Stimulated activated CD8-positive, alpha-beta memory T cell treated with anti-CD3 and anti-CD28 coated beads, Interleukin-4, amount 100 ng/mL, for 1 hour (primary cell): ENCODE measurements at places on chromosomes 6 and 20.

DNA sequence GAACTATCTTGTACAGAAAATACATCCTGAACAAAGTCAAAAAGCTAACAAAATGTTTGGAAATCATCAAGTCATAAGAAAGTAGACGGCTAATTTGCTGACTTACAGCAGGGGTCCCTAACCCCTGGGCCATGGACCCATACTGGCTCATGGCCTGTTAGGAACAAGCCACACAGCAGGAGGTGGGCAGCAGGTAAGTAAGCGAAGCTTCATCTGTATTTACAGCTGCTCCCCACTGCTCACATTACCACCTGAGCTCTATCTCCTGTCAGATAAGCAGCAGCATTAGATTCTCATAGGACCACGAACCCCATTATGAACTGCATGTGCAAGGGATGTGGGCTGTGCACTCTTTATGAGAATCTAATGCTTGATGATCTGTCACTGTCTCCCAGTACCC is 115.5 kb downstream of the CDK19 start:
- no peak for DNase-seq

DNA sequence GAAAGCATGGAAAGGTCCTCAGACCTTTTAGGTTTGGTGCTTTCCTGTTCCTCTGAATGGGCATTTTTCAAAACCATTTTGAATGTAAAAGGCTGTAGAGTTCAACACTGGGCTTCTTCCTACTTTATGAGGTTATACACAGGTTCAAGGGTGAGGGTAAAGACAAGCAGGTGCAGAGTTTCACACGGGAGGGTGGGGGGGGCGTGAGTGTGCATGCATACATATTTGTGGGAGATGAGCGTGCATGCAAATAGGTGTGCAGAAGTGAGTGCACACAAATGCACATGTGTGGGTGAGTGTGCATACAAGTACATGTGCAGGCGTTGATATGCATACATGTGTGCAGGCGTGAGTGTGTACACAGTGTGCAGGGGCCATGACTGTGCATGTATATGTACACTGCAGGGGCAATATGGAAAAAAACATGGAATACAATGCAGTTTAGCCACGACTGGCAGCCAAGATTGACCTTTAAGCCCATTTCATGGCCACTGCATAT is 183.1 kb downstream of the GMPR start:
- no peak for DNase-seq

GRCh38 chr6:147194652-147195411 is 9.4 kb upstream of the STXBP5 start:
- no peak for DNase-seq

GRCh38 chr20:58287638-58288037 is 21.9 kb upstream of the RAB22A start:
- DNase-seq = no peak

- DNase-seq = no peak
Observed at GRCh38 chr6:157498817-157499216, 117.8 kb downstream of the ZDHHC14 start.

- no peak for DNase-seq
Observed at GRCh38 chr6:147715035-147715434, 206.5 kb downstream of the SAMD5 start.

DNA sequence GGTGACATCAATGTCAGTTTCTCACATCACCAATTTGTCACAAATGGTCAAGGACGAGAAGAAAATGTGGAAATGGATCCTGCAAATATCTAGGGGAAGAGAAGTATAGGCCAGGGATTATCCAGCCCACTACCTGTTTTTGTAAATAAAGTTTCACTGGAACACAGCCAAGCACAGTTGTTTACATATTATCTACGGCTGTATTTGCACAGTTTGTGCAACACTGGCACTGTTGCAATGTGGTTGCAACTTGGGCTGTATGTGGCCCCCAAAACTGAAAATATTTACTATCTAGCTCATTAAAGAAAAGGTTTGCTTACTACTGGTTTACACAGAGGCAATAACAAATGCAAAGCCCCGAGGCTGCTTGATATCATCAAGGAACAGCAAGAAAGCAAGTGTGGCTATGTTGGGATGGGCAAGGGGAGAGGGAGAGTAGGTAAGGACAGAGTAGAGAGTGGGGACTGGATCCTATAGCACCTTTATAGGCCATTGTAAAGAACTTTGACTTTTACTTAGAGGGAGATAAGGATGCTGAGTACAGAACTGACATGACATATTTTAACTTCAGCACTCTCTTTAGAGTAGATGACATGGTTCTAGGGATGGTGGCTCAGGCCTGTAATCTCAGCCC is 11.8 kb upstream of the STXBP5 start:
- no peak for DNase-seq

DNA sequence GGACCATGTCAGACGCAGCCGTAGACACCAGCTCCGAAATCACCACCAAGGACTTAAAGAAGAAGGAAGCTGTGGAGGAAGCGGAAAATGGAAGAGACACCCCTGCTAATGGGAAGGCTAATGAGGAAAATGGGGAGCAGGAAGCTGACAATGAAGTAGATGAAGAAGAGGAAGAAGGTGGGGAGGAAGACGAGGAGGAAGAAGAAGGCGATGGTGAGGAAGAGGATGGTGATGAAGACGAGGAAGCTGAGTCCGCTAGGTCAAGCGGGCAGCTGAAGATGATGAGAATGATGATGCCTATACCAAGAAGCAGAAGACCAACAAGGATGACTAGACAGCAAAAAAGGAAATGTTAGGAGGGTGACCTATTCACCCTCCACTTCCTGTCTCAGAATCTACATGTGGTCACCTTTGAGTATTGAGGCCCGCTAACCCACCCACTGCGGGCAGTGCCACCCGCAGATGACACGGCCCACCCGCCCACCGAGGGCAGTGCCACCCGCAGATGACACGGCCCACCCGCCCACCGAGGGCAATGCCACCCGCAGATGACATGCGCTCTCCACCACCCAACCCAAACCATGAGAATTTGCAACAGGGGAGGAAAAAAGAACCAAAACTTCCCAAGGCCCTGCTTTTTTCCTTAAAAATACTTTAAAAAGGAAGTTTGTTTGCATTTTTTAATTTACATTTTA is 43.3 kb downstream of the MGME1 start:
- no peak for DNase-seq

- no peak for DNase-seq
Observed at GRCh38 chr6:138030872-138031271, 76.3 kb downstream of the PERP start.

DNA sequence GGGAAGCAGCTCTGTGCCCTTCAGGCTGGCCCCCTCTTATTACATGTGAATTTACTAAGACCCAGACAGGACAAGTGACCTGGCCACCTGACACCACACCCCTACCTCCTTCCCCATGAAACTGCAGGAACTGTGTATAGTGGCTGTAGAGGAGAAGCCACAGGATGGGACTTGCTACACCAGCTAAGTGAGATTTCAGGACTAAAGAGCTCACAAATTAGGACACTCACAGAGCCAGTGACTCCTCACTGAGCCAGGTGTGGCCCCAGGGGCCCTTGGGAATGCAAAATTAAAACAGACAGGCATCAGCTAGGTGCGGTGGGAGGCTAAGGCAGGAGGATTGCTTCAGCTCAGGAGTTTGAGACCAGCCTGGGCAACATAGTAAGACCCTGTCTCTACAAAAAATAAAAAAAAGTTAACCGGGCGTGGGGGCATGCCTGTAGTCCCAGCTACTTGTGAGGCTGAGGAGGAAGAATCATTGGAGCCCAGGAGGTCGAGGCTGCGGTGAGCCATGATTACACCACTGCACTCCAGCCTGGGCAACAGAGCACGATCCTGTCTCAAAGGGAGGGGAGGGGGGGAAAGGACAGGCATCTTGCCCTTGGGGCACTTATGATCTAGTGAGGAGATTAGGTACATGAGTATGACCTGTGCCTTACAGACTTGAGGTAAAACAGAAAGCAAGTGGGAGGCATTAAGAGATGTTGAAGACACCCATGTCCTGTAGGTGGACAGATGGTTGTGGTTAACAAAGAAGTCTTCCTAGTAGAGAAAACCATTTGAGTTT is 23.2 kb upstream of the SRF start:
- DNase-seq = no peak

- DNase-seq = no peak
Observed at GRCh38 chr6:116101302-116101718, 657 bp downstream of the NT5DC1 start.

GRCh38 chr20:41228858-41229257 is 88.7 kb downstream of the ZHX3 start:
- DNase-seq = no peak

GRCh38 chr6:34441526-34441925 is 15.7 kb upstream of the RPS10 start:
- no peak for DNase-seq

DNA sequence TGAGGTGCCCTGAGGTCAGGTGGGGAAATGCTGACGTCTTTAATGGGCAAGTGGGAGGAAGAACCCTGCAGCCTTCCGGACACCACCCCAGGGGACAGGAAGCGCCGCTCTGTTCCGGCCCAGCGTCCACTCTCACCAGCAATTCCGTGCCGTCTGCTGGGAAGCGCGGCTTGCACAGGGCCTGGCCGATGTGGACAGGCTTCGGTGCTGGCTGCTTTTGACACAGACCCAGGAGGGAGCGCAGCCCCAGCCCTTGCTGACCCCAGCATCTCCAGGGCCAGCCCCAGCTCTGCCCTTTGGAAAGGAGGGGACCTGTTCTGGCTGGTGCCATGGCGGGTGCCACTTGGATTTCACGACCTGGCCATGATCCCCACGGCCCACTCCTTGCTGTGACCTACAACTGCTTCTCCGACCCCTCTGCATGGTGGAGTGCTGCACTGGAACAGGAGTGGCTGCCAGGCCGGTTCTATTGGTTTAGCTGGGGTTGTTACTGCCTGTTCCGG is 123.2 kb downstream of the DLL1 start:
- no peak for DNase-seq

- DNase-seq = no peak
Observed at GRCh38 chr6:151721671-151722070, 85.8 kb upstream of the ESR1 start.

DNA sequence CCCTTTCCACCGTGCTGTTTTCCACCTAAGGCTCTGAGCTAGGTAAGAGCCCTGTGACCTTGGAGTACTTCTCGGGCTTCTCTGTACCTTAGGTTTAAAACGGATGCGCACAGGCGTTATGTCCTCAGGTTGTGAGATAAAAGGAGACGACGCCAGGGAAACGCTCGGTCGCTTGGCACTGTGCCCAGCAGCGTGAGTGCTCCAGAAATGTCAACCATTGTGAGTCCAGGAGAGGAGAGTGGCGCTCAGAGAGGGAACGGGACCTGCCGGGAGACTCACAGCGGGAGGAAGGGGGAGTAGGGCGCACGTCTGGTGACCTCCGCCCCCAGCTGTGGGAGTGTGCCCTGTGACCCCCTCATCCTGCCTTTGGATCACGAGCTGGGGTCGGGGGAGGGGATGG is 33.8 kb upstream of the SCRT2 start:
- no peak for DNase-seq

DNA sequence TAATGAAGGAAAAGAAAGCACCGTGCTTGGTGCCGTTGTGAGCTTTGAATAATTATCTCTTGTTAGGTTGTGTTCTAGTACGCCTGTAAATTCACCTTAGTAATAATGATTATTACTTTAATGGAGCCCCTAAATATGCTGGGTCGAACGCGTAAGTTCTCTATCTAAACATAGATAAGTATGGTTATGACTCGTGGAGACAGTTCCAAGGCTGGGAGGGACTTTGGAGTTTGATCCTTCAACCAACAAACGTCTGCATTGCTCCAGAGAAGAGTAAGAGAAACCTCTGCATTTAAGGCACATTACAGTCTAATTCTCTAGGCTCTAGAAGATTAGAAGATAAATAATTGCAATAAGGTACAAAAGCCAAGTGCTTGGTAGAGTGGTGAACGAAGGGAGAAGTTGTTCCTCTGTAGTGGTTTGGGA is 514 bp downstream of the ACOT13 start:
- no peak for DNase-seq

- DNase-seq = no peak
Observed at GRCh38 chr20:4083098-4083865, 67.9 kb upstream of the RNF24 start.

- no peak for DNase-seq
Observed at GRCh38 chr6:64553249-64553786, 917.7 kb downstream of the PHF3 start.

DNA sequence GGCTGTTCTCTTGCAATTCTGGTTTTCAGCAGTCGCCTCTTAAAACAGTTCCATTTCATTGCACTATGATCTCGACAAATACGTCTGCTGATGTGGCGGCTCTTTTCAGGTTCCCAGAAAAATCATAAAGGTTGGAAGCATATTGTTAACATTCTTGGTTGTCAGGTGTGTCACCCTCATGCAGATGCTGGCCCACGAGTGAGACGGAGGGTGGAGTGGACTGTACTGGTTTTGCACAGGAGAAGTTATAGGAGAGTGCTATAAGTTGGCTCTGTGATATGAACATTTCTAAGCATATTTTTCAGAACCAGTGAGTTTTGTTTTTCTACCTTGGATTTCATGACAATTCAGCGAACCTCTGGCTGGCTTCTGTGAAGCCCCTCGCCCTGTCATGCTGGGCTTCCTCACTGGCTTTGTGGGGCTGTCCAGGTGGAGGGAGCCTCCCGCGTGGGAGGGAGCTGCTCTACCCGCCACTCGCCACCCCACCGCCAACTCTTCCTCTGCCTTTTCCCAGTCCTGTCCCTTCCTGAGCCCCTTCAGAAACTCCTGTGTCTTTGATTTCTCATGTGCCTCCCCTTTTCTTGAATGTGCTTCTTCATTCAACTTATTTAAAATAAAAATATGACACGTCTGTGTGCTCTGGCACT is 10.6 kb downstream of the IRF4 start:
- DNase-seq = no peak

DNA sequence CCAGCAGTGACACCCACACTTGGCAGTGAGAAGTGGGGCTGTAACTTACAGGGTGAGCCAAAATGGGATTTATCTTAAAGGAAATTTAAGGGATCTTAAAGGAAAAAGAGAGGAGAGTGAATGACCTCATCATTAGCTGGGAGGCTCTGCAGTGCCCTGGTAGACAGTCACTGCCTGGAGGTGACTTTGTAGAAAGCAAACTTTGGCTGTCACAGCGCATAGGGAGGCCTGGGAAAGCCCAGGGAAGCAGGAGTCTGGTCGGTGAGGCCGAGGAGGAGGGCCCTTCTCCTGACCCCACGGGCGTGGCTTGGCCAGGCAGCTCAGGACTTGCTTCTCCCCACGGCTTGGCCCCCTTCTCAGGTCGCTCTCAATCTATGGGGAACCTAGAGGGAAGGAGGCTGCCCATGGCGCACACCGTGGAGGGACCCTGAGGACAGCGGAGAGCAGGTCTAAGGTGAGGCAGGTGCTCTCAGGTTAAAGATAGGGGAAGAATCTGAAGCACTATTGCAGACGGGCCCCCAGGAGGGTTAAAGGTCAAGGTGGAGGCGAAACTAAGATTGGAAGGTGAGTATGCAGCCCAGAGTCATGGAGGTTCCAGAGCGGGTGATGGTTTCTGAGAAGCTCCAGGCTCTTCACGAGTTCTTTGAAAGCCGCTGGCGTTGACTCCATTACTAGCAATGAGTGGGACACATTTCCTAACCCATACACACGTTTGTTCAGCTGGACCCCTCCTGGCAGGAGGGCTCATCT is 15.6 kb upstream of the RIPK1 start:
- no peak for DNase-seq

DNA sequence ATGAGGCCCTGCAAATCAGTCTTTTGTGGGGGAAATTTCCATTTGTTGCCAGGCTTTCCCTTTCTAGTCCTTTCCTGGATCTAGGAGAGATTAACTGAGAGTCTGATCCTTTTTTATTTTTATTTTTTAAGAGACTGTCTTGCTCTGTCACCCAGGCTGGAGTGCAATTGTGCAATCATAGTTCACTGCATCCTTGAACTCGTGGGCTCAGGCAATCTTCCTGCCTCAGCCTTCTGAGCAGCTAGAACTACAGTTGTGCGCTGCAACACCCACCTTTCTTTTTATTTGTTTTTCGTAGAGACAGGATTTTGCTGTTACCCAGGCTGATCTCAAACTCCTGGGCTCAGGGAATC is 22.9 kb downstream of the OR2B2 start:
- no peak for DNase-seq
